CD4-positive, alpha-beta T cell (primary cell): ENCODE measurements at places on chromosomes 3 and 15. TPM values are rescaled to one million over a fixed set of nuclear protein-coding genes. Genes with fewer than 3 reads are reported as not detected.

DNA sequence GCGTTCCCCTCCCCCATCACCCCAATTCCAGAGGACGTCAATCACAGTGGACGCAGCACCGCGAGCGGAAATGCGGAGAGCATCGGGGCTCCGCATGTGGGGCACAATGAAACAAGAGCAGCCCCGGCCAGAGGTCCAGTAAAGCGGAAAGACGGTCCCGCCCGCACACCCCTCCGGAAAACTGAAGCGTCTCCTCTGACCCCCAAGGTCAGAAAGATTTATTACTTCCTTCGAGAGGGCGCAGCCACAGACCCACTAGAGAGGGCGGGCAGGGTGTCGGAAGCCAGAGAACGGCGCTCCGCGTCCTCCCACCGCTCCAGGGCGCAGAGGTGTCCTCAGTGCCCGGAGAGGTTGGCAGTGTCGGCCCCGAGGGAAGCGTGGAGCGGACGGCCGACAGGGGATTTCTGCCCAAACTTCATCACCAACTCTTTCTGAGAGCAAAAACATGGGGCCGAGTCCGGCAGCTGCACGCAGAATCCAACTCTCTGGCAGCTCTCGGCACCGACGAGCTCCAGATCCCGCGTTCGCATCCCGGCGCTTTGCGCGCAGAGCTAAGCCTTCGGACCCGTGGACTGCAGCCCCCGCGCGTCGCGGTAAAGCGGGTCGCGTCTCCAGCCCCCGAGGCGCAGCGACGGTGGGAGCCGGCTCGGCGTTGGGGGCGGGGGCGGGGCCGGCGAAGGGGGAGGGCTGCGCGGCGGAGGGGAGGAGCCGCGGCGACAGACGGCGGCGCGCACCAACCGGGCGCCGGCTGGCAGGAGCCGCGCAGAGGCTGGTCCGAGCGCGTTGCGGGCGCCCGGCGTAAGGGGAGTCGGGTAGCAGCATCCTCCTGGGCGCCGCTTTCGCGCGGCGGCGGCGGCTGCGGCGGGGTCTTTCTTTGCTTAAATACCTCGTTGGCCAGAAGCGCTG lies at the start of gene CHST2:
CHST2 (plus strand) TSS at position 763 of the 906 bp plus-strand sequence. CDS start 1,046 bp downstream, outside the sequence.
- peak within 1 kb of the TSS; percentile 93 for H3K4me3 ChIP-seq
- peak within 1 kb of the TSS; percentile 35 for H3K27ac ChIP-seq
- no peaks in the 10 kb centered on the region for H3K36me3 ChIP-seq

PARP15 gene
- total RNA-seq, result 41.6 TPM

GRCh38 chr15:62866366-62866765 lies 176.2 kb upstream of the TPM1 start:
- no peak overlapping the region for H3K27ac ChIP-seq
- H3K27me3 ChIP-seq, result peaks cover 7% of the 10 kb centered on the region
- no peaks in the 10 kb centered on the region for H3K36me3 ChIP-seq
- DNase-seq, result no peak
- no peaks in the 10 kb centered on the region for H3K4me1 ChIP-seq

- H3K27ac ChIP-seq, result no peak overlapping the region
- no peaks in the 10 kb centered on the region for H3K36me3 ChIP-seq
- no peak for DNase-seq
- no peaks in the 10 kb centered on the region for H3K4me1 ChIP-seq
- H3K4me3 ChIP-seq, result no peak overlapping the region
- H3K27me3 ChIP-seq, result no peaks in the 10 kb centered on the region
Observed at GRCh38 chr3:138398791-138399575, 35.4 kb upstream of the ESYT3 start.

DNA sequence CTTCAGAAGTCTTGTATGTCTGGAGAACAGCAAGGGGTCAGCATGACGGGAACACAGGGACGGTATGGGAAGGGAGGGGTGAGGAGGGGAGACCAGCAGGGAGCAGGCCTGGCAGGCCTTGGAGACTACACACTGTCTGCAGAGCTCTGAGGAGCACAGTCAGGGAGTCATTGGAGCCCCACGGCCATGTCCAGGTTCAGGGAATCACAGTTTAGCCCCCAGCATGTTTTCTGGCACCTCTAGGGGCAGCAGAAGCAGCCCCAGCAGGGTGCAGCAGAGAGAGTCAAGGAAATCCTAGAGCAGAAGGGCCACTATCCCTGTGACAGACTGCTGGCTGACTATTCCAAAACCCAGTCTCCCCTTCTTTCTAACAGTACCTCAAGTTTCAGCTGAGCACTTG lies 3.2 kb downstream of the LAMP3 start:
- H3K27ac ChIP-seq, result no peak overlapping the region
- DNase-seq, result no peak
- no peak overlapping the region for H3K4me3 ChIP-seq
- H3K36me3 ChIP-seq, result no peaks in the 10 kb centered on the region

- no peaks in the 10 kb centered on the region for H3K4me1 ChIP-seq
- H3K27me3 ChIP-seq, result no peaks in the 10 kb centered on the region
- no peak overlapping the region for H3K27ac ChIP-seq
- DNase-seq, result no peak
- H3K36me3 ChIP-seq, result no peaks in the 10 kb centered on the region
Observed at GRCh38 chr3:193851428-193851847, 258.4 kb downstream of the OPA1 start.

SH2D7 gene
- not detected for total RNA-seq

- H3K27me3 ChIP-seq, result no peaks in the 10 kb centered on the region
- peaks cover 9% of the 10 kb centered on the region for H3K4me1 ChIP-seq
- H3K36me3 ChIP-seq, result no peaks in the 10 kb centered on the region
- H3K4me3 ChIP-seq, result no peak overlapping the region
- no peak for DNase-seq
Observed at GRCh38 chr15:75171408-75171807, 30.3 kb upstream of the C15orf39 start.

GRCh38 chr15:96125721-96126415 lies 204.6 kb upstream of the NR2F2 start:
- no peak overlapping the region for H3K4me3 ChIP-seq
- no peaks in the 10 kb centered on the region for H3K27me3 ChIP-seq
- DNase-seq, result no peak
- H3K4me1 ChIP-seq, result no peaks in the 10 kb centered on the region
- H3K36me3 ChIP-seq, result no peaks in the 10 kb centered on the region

- peak; percentile 96 for DNase-seq
- H3K27ac ChIP-seq, result peak within 1 kb of the TSS; percentile 94
- no peaks in the 10 kb centered on the region for H3K27me3 ChIP-seq
- peaks cover 14% of the 10 kb centered on the region for H3K4me1 ChIP-seq
Observed at GRCh38 chr3:120596116-120596852, at the start of gene NDUFB4. NDUFB4 (plus strand) TSS chr3:120596336; CDS start chr3:120596360, 24 bp downstream.

DNA sequence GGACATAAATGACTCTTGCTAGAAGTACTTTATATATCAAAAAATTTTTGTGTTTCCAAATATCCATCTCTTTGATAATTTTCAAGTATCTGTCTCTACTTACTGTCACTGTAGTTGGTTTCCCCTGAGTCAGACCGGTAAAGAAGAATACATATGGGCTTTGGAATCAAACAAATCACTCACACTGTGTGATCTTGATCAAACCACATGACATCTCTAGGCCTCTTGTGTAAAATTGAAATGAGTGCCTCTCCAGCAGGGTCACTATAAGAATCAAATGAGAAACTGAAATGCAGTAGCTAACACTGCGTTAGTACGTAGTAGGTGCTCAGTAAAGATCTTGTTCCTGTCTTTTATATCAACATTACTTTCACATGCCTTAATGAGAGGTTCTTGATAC lies 314.6 kb upstream of the STT3B start:
- DNase-seq, result no peak
- H3K4me3 ChIP-seq, result no peak overlapping the region
- H3K36me3 ChIP-seq, result no peaks in the 10 kb centered on the region
- H3K27me3 ChIP-seq, result no peaks in the 10 kb centered on the region
- peaks cover 57% of the 10 kb centered on the region for H3K4me1 ChIP-seq

CPA3 gene
- total RNA-seq, result not detected

DNA sequence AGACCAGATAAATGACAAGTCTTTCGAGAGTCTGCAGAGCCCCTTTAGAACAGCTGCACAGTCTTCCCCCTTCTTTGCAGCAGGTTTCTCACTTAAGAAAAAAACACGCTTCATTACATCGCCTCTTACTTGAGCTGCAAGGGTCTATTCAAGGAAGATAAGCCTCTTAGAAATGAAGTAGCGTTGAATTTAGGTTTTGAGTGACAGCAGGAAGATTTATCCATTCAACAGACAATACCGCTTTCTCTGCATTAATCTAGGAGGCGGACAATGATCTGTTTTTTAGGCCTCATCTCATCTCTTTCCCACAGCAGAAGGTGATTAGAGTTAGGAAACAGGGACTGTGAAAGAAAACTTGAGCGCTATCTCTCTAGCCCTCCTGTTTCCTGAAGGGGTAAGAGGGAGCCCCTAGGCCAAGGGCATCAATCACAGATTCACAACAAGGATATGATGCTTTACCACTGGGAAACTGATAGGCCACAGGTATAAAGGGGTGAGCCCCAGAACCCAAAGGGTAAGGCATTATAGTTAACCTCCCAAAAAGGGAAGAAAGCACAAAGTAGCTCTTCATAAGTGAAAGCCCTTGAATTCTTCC lies 84.3 kb downstream of the MECOM start:
- no peak overlapping the region for H3K4me3 ChIP-seq
- no peaks in the 10 kb centered on the region for H3K27me3 ChIP-seq
- DNase-seq, result no peak
- H3K4me1 ChIP-seq, result no peaks in the 10 kb centered on the region

DNA sequence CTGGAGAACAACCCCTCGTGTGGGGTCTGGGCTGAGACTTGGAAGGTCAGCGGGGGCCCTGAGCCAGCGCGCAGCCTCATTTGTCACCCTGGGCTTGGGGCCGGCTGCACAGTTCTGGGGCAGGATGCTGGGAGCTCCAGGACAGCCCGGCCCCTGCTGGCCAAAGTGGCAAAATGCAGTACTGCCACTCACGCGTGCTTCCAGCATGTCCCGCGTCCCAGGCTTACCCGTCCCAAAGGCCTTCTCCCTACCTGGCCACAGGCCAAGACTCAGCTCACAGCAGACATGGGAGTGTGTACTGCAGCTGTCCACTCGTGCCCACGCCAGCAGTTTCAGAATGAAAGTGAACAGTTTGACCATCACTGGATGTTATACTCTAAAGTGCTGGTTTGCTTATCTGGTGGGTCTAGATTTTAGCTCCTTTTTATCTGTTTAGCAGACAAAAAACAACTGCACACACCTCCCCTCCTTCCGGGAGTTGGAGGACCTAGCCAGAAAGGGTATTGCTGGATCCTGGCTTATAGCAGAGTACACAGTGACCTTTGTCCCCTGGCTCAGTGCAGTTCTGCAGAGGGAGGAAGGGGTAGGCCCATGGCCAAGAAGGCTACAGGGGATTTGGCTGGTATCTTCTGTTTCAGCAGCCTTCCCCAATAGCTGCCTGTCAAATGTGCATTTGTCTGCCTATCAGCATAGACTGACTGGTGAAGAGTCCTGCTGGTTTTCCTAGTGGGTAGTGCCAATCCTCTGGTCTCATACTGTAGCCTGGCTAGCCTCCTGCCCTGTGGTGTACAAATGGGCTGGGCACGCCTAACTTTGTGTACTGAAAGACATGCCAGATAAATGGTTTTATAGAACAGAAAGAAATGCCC lies 23.2 kb upstream of the IP6K2 start:
- no peaks in the 10 kb centered on the region for H3K27me3 ChIP-seq
- no peak overlapping the region for H3K4me3 ChIP-seq
- H3K27ac ChIP-seq, result no peak overlapping the region
- peak; percentile 46 for DNase-seq
- no peaks in the 10 kb centered on the region for H3K36me3 ChIP-seq
- H3K4me1 ChIP-seq, result peaks cover 6% of the 10 kb centered on the region

RBP2 gene
- total RNA-seq, result not detected

GRCh38 chr3:18717598-18717997 lies 292.5 kb upstream of the SATB1 start:
- H3K27me3 ChIP-seq, result no peaks in the 10 kb centered on the region

- DNase-seq, result no peak
- no peak overlapping the region for H3K27ac ChIP-seq
- peaks cover 56% of the 10 kb centered on the region for H3K4me1 ChIP-seq
Observed at GRCh38 chr3:128493570-128494366, 767 bp upstream of the GATA2 start.

- no peak for DNase-seq
- no peak overlapping the region for H3K4me3 ChIP-seq
Observed at GRCh38 chr3:50551054-50551659, 16.4 kb downstream of the C3orf18 start.

DNA sequence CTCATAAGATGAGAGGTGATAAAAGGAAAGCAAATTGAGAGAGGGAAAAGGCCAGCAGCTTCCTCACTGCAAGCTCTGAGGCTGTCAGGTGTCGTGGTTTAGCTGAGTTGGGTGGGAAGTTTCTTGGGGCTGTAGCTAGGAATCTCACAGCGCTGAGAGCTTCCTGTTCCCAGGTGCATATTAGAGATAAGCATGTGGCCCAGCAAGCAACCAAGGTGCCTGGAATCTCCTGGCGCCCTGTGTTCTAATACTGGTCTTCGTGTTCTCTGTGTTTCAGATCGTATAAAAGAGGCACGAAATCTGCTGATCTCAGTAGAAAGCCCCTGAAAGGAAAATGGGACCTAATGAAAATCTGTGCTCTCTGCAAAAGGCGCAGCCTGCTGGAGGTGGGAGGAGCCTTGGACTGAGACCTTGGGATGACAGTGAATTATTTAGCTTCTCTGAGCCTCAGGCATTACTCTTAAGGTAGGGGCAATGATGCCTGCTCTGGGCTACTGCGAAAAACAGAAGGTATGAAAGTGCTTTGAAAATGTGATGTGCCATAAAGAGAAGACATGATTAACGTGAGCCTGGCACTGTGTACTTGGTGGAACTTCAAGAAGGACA lies 499.9 kb downstream of the TBL1XR1 start:
- no peaks in the 10 kb centered on the region for H3K27me3 ChIP-seq
- no peak for DNase-seq
- H3K4me1 ChIP-seq, result no peaks in the 10 kb centered on the region
- no peak overlapping the region for H3K4me3 ChIP-seq

DNA sequence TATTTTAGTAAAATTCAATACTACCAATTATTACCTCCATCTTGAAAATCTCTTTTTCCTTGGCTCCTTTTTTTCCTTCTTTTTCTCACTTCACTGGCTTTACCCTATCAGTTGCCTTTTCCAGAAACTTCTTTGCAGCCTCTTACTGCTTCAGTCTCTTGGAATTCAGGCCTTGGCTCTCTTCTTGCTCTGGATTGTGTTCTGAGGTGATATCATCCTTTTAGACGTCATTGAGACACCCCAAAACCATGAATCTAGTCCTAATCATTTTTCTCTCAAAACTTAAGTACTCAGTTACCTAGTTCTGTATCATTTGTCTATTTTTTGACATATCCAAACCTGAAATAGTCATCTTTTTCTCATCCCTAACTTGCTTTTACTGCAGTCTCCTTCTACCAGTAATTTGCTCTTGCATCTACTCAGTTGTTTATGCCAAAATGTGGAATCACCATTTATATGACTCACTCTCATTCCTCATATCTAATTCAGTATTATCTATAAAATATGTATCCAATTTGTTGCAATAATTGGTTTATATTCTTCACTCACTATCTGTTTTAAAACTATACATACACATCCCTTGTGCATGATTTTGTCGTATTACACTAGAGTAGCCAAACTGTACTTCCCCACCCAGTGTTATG lies 703.2 kb upstream of the CCDC54 start:
- DNase-seq, result no peak
- no peaks in the 10 kb centered on the region for H3K36me3 ChIP-seq
- no peak overlapping the region for H3K27ac ChIP-seq
- H3K27me3 ChIP-seq, result no peaks in the 10 kb centered on the region
- H3K4me3 ChIP-seq, result no peak overlapping the region
- no peaks in the 10 kb centered on the region for H3K4me1 ChIP-seq
